ENCODE measurements at places on chromosomes 5 and 9.

- DNase-seq, result no peak
These were observed 524.9 kb upstream of the ITGA1 start for GRCh38 chr5:52262844-52263243.

DNA sequence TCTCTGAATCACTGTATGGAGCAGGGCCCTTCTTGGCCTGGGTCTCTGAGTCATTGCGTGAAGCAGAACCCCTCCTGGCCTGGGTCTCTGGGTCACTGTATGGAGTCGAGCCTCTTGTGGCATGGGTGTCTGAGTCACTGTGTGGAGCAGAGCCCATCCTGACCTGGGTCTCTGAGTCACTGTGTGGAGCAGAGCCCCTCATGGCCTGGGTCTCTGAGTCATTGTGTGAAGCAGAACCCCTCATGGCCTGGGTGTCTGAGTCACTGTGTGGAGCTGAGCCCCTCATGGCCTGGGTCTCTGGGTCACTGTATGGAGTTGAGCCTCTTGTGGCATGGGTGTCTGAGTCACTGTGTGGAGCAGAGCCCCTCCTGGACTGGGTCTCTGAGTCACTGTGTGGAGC, 94.0 kb upstream of the RAPGEF1 start:
- no peak for DNase-seq

- no peak for DNase-seq
These were observed 76.6 kb downstream of the F2RL2 start for GRCh38 chr5:76546497-76547102.

- DNase-seq, result no peak
These were observed 14.6 kb upstream of the PPP2CA start for GRCh38 chr5:134240421-134240962.

- no peak for DNase-seq
These were observed 341.4 kb downstream of the ARHGEF28 start for GRCh38 chr5:73967347-73967746.

- DNase-seq, result no peak
These were observed 16.7 kb upstream of the IQGAP2 start for GRCh38 chr5:76386360-76386759.

GRCh38 chr5:144249755-144250464, 79.2 kb downstream of the KCTD16 start:
- DNase-seq, result no peak

GRCh38 chr9:85941622-85941940, 635 bp downstream of the NAA35 start:
- DNase-seq, result no peak

DNA sequence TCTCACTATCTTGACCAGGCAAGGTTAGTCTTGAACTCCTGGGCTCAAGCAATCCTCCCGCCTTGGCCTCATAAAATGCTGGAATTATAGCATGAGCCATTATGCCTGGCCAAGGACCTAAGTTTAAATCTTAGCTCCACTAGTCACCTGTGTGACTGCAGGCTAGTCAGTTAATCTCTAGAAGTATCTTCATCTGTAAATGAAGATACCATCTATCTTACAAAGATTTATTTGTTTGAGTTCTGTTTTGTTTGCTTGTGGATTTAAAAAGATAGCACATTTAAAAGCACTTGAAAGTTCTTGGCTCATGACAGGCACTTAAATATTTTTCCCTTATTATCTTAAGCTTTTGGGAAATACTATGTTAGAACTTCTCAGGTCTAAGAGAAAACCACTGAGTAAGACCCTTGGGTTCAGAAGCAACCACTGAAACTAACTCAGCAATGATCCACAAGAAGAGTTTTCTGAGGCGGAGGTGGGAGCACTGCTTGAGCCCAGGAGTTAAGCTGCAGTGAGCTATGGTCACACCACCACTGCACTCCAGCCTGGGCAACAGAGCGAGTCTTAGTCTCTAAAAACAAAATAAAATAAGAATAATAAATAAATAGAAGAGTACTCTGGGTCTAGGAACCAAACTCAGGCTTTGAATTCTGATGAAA, 19.1 kb downstream of the TMEM245 start:
- DNase-seq, result no peak

DNA sequence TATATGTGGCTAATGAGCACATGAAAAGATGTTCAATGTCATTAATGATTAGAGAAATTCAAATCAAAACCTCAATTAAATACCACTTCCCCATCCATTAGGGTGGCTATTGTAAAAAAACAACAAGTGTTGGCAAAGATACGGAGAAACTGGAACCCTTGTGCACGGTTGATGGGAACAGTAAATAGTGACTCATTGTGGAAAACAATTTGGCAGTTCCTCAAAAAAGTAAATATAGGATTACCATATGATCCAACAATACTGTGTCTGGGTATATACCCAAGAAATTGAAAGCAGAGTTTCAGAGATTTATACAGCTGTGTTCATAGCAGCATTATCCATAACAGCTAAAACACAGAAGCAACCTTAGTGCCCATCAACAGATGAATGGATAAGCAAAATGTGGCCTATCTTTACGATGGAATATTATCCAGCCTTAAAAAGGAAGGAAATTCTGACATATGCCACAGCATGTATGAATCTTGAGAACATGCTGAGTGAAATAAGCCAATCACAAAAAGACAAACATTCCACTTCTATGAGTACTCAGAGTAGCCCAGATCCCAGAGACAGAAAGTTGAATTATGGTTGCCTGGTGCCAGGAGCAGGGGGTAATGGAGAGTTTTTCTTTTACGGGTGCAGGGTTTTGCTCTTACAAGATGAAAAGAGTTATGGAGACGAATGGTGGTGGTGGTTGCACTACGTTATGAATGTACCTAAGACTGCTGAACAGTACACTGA, 41.4 kb upstream of the LRRC14B start:
- DNase-seq, result no peak

GRCh38 chr9:124873664-124874063, 11.7 kb downstream of the ARPC5L start:
- no peak for DNase-seq

DNA sequence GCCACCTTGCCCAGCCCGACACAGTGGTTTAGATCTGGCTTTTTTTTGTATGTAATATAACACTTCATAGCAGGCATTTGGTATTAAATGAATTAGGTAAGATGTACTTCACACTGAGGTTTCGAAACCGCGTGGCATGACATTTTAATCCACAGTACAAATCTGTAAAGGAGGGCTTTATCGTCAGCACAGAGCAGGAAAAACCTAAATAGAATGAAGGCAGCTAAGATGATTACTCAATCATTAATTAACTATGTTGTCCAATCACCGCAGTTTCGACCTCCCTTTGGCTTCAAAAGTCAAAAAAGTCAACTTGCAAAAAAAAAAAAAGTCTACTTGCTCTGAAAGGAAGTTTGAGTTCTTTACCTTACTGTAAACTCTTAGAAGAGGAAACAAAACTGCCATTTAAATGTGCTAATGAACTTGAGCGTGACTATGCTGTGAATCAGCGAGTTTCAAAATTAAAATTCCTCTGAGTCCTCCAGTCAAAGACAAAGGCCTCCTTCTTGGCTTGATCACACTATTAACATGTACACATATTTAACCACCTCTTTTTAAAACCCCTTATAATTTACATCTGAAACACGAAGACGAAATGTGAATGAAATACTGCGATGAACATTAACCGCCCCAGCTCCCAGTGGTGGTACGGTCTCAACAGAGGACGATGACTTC, 698 bp upstream of the SEC24A start:
- DNase-seq, result peak; percentile 26

GRCh38 chr9:114745879-114746550, 59.8 kb downstream of the TNFSF15 start:
- DNase-seq, result no peak
